DND-41 (cell line): ENCODE measurements at places on chromosomes 3 and 15.

DNA sequence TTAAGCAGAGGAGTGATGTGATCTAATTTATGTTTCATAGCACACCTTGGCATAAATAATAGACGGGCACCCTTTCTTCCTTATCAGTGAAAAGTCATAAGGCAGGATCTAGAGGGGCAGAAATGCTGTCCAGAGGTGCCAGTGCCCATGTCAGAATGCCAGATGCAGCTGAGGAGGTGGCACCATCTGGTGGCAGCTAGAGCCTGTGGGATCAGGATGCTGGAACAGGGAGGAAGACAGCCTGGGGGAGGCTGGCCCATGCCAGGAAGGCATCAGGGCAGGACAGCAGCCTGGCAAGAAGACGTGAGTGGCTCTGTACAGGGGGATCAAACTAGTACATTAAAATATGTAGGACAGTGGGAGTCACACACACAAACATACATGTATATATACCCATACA lies 16.5 kb downstream of the MYH15 start:
- H3K27ac ChIP-seq, result no peak overlapping the region
- H3K4me1 ChIP-seq, result no peaks in the 10 kb centered on the region
- no peaks in the 10 kb centered on the region for H3K36me3 ChIP-seq
- peak; percentile 13 for DNase-seq

- H3K27ac ChIP-seq, result no peak overlapping the region
- peaks cover 58% of the 10 kb centered on the region for H3K36me3 ChIP-seq
- no peaks in the 10 kb centered on the region for H3K4me1 ChIP-seq
- no peaks in the 10 kb centered on the region for H3K27me3 ChIP-seq
- H3K4me3 ChIP-seq, result no peak overlapping the region
Observed at GRCh38 chr3:58383476-58383875, 50.2 kb downstream of the PDHB start.

DNA sequence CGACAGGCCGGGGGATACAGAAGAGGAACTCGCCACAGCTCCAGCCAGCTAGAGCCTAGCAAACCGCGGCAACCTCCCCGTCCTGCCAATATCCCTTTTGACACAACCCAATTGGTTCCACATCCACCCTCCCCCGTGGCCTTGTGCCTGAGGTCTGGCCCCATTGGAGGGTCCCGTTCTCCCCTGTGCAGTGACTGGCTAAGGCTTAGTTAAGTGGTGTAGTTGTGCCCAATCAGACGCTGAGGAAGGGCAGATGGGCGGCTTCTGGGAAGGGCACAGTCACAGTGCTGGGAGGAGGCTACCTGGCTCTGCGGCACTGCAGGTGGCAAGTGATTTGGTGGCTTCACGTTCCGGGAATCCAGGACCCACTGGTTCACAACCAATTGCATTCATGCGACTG lies 78.6 kb downstream of the SNRK start:
- DNase-seq, result no peak
- H3K4me1 ChIP-seq, result no peaks in the 10 kb centered on the region
- no peak overlapping the region for H3K27ac ChIP-seq
- no peaks in the 10 kb centered on the region for H3K36me3 ChIP-seq
- H3K4me3 ChIP-seq, result no peak overlapping the region

GRCh38 chr3:32197991-32198390 lies 40.5 kb upstream of the CMTM8 start:
- H3K27ac ChIP-seq, result no peak overlapping the region
- H3K36me3 ChIP-seq, result no peaks in the 10 kb centered on the region
- DNase-seq, result no peak
- H3K27me3 ChIP-seq, result no peaks in the 10 kb centered on the region
- H3K4me1 ChIP-seq, result no peaks in the 10 kb centered on the region

GRCh38 chr15:55606214-55606613 lies 18.1 kb upstream of the PYGO1 start:
- H3K4me1 ChIP-seq, result no peaks in the 10 kb centered on the region
- no peaks in the 10 kb centered on the region for H3K36me3 ChIP-seq
- no peak overlapping the region for H3K27ac ChIP-seq
- DNase-seq, result no peak
- H3K4me3 ChIP-seq, result no peak overlapping the region

- no peak overlapping the region for H3K4me3 ChIP-seq
- H3K27me3 ChIP-seq, result peaks cover 9% of the 10 kb centered on the region
- no peaks in the 10 kb centered on the region for H3K4me1 ChIP-seq
- no peak for DNase-seq
- no peak overlapping the region for H3K27ac ChIP-seq
Observed at GRCh38 chr15:91921843-91922198, 68.3 kb downstream of the SLCO3A1 start.

- H3K36me3 ChIP-seq, result no peaks in the 10 kb centered on the region
- H3K4me1 ChIP-seq, result no peaks in the 10 kb centered on the region
- H3K4me3 ChIP-seq, result no peak overlapping the region
- no peak overlapping the region for H3K27ac ChIP-seq
Observed at GRCh38 chr3:172194702-172195406, 155.5 kb downstream of the FNDC3B start.

- no peaks in the 10 kb centered on the region for H3K36me3 ChIP-seq
- H3K4me3 ChIP-seq, result no peak overlapping the region
- H3K27ac ChIP-seq, result no peak overlapping the region
- H3K27me3 ChIP-seq, result no peaks in the 10 kb centered on the region
Observed at GRCh38 chr3:27345959-27346865, 23.0 kb downstream of the NEK10 start.

DNA sequence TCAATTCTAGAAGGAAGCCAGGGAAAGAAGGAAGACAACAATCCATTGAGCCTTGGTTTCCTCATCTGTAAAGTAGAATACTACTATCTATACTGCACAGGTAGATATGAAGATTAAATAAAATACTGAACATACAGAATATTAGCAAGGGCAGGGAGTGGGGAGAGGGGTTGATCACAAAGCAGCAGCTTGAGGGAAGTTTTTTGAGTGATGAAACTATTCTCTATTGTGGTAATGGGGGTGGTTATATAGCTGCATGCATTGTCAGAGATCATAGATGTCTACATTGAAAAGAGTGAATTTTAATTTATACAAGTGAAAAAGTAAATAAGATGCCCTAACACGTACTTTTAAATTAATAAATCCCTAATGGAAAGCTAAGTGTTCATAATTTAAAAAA lies 242.6 kb upstream of the LRTM1 start:
- no peak for DNase-seq
- H3K27ac ChIP-seq, result no peak overlapping the region
- H3K4me1 ChIP-seq, result no peaks in the 10 kb centered on the region

DNA sequence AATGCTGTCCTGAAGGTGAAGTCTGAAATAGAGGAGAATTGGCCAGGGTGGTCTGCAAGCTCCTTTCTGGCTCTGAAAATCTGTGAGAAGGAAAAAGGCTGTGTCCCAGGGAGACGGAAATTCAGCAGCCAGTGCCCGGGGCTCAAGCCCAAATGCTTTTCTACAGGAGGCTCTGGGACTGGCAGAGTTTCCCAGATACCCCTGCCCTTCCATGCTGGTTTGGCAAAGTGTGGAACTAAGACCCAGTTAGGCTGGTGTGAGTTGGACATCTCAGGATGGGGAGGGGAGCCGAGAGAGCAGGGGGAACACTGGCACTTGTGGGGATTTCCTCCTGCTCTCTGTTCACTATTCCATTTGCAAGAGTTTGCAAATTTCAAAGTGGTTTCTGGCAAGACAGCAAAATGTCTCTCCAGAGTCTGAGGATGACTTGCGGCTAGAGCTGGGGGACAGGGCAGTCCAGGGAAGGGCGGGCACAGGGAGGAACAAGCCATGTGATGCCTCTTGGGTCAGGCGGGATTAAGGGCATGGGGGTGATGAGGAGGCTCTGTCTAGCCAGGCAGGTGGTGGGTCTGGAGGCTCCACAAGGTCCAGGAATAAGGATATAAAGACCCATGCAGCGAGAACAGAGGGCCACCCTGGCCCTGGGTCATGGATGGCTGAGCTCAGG lies 152.3 kb downstream of the RAB11A start:
- peaks cover 2% of the 10 kb centered on the region for H3K27me3 ChIP-seq
- no peak overlapping the region for H3K4me3 ChIP-seq
- no peak overlapping the region for H3K27ac ChIP-seq

DNA sequence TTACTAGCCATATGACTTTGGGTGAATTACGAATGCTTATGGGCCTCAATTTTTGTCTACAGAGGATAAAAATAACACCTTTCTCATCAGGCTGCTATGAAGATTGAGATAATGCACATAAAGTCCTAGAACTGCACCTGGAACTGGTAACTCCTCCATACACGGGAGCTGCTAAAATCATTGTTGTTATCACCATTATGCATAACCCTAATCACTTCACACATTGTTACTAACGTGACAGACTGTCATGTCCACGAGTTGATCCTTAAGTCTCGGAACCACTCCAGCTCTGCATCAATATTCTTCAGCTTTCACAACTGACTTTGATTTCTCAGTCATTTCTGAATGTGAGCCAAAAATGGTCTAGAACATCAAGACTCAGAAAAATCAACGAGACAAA lies 64.1 kb downstream of the RFTN1 start:
- H3K36me3 ChIP-seq, result 0 out of 2 replicates have a peak, but pooled peaks cover 6% of the 10 kb centered on the region
- H3K4me3 ChIP-seq, result no peak overlapping the region
- H3K4me1 ChIP-seq, result no peaks in the 10 kb centered on the region
- no peak for DNase-seq
- H3K27ac ChIP-seq, result no peak overlapping the region

DNA sequence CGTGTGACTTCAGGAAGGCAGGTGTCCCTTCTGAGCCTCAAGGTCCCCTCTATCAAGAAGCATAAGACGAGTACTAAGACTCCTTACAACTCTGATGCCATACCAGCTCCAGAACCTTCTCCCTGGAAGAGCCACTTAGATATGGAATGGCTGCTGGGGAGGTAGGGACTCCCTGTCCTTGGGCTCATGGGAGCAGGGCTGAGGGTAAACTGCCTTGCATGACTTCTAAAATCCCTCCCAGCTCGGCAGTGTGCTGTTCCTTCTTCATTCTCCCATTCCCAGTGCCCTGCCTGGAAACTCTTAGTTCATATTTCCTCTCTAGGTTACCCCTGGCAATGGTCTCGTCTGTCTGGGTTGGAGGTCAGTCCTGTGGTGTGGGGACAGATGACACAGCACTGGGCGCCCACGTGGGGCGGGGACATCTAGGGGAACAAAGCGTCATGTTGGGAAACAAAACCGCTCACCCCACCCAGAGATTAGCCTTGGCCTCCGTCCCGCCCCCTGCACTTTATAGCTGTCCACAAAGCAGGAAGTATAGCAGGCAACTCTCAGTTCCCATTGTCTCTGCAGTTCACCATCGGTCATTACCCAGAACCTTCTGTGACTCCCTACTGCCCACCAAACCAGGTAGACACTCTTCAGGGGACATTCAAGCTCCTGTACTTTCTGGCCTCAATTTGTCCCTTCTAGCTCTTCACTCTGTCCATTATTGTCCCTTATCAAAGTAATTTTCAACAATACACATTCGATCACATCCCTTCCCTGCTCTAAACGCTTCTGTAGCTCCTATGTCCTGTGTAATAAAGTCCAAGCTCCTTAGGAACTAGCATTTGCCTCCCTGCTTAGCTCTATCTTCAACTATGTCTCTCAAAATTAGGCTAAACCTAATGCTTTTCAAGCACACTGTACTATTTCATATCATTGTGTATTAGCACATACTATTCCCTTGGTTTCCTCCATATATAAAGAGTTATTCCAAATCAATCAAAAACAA lies 73.8 kb downstream of the IQSEC1 start:
- no peaks in the 10 kb centered on the region; the same call in 1 of the 2 replicates for H3K36me3 ChIP-seq
- no peak for DNase-seq
- no peak overlapping the region; the same call in 1 of the 2 replicates for H3K27ac ChIP-seq
- peaks cover 33% of the 10 kb centered on the region for H3K4me1 ChIP-seq
- no peaks in the 10 kb centered on the region for H3K27me3 ChIP-seq

DNA sequence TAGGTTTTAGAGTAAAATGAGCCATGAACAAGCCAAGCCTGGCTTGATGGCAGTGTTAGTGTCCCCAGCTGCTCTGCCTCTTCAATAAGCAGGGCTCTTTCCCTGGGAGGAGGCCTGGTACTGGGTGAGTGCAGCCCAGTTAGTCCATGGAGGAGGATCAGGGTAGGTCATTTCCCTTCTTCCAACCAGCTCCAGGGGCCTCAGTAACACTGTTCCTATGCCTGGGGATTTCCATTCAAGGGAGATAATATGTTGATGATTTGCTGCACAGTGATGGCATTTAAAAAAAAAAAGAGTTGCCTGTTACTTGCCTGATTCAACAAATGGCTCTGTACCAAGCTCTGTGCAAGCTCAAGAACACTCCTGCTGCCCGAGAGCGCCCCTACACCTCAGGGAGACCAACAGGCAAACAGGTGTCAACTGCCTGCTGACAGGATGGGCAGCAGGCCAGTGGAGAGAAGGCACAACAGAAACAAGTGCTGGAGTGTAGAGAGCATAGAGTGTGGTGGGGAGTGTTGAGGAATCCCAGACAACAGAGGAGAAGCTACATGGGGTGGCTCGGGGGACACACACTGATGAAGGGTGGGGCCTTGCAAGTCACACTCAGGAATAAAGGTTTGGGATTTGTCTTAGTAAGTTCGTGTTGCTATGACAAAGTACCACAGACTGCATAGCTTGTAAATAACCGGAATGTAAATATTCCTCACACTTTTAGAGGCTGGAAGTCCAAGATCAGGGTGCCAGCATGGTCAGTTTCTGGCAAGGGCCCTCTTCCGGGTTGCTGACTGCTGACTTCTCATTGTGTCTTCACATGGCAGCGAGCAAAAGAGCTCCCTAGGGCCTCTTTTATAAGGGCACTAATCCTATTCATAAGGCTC lies 78.6 kb upstream of the PXYLP1 start:
- H3K36me3 ChIP-seq, result 0 out of 2 replicates have a peak, but pooled peaks cover 5% of the 10 kb centered on the region
- H3K27me3 ChIP-seq, result no peaks in the 10 kb centered on the region
- H3K4me1 ChIP-seq, result no peaks in the 10 kb centered on the region
- H3K4me3 ChIP-seq, result no peak overlapping the region
- DNase-seq, result no peak
- no peak overlapping the region for H3K27ac ChIP-seq

DNA sequence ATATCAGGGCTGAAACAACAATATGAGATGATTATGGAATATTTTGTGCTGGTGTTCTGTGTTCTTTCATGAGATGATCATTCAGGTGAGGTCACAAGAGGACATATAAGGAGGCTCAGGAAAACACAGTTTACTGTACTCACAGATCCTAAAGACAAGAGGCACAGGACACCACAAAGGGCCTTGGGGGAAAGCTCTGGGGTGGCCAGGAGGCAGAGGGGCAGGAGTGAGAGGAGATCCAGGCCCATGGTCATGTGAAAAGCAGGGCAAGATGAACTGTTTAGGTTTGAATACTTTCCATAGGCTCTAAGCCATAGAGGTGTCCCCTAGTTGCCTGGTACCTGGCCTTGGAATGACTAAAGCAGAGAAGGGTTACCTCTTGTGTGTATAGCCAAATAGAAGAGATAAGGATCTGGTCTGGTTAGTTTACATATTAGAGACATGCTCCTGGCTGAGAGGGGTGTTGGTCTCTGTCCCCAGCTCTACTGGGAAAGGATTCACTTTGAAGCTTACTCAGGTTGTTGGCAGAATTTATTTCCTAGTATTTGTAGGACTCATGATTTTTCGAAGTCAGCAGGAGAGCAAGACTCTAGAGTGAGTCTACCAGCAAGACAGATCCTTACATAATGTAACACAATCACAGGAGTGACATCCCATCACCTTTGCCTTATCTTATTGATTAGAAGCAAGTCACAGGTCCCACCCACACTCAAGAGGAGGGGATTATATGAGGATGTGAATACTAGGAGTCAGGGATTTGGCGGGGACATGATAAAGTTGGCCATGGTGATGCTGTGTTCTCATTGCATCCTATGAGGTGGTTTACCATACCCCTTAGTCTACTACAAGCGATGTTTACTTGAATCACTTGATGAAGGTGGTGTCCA lies 11.3 kb upstream of the TM4SF1 start:
- no peak overlapping the region for H3K27ac ChIP-seq
- H3K27me3 ChIP-seq, result no peaks in the 10 kb centered on the region
- H3K4me1 ChIP-seq, result no peaks in the 10 kb centered on the region
- no peaks in the 10 kb centered on the region for H3K36me3 ChIP-seq
- no peak for DNase-seq
- no peak overlapping the region for H3K4me3 ChIP-seq
